Bone marrow (tissue), 2 donors: ENCODE measurements at places on chromosomes 7 and 10.

DNA sequence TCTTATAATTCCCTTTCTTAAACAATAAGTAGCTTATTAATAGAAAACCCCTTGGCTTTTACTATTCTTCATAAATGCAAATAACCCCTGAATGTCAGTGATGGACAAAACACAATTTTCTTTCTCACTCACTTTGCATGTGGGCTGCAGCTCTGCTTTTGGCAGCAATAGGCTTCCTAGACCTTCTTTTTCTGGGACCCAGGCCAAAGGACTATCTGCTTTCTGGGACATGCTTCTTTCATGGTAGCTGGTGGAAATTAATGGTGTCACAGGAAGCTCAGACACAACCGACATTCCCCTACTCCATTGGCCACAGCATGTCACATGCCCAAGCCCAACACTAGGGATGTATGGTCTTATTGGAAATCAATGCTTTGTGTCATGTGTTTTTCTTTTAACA, 134.3 kb upstream of the MDFIC start:
- no peak for DNase-seq

DNA sequence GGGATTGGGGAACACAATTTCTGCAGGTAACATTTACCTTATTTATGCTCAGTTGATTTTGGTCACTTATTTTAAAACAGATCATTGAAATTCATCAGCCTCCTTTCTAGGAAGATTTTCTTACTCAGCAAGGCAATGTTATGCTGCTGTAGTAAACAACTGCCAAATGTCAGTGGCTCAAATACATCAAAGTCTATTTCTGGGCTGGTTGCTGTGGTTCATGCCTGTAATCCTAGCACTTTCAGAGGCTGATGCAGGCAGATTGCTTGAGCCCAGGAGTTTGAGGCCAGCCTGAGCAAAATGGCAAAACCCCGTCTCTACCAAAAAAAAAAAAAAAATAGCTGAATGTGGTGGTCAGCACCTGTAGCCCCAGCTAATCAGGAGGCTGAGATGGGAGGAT, 25.9 kb downstream of the HABP2 start:
- DNase-seq, result no peak

DNA sequence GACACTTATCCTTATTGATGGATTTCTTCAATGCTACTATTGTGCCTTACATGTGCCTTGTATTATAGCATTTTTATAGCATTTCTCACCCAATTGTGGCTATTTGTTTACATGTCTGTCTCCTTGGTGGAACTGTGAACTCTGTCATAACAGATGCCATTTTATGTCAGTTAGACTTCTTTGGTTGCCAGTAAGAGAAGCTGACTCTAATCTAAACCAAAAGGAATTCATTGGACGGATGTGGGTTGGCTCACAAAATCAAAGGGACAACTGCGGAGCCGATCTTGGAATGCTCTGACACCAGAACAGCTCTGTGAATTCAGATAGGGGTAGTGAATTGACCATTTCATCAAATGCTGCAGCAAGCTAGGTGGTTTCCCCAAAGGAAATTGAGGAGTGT, 15.0 kb downstream of the GARIN1A start:
- DNase-seq, result no peak

DNA sequence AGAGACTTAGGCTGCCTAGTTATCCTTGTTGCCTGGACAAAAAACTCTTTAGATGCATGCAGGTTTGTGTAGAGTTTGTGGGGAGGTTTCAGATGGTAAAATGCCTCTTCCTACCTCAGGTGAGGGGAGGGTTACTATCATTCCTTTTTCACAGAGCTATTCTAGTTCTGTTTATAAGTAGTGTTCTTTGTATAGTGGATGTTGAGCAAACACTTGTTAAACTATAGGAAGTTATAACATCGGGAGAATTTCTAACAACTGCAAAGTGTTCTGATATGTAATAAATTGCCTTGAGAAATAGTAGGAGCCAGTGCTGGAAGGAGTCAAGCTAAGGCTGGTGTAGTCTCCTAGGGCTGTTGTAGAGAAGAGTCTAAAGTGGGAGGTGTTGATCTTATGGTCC, 6.7 kb upstream of the FAS start:
- DNase-seq, result no peak

- no peak for DNase-seq
These were observed 363.2 kb downstream of the AUTS2 start for GRCh38 chr7:69961436-69961835.

DNA sequence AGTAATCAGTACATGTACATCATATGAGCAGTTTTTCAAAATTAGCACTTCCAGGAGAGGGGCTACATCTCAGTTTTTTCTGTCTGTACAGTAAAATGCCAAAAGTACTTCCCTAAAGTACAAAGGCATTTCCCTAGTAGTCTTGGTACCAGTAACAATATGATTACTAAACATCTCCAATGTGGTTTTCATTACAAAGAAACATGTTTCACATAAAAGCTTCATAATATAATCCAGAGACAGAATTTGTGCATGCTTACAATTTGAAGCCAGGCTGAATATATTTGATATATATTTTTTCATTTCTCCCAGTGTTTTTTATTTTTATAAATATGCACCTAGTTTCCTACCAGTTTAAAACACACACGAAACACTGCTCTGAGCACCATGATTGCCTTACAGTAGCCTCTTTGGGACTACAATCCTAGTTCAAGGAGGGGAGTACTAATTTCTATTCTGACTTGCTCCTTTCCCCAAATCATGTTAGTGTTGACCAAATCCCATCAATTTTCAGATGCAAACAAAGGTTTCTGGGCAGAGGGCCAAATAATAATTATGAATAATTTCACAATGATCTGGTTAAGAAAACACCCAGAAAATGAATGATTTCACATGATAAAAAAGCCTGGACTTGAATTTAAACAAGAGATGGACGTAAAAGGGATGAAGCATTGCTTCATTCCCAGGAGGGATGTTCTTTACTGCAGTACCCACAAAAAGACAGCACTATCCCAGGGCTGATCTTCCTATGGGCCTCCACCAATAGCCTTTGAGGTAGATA, 201.3 kb downstream of the SLC25A13 start:
- DNase-seq, result no peak

DNA sequence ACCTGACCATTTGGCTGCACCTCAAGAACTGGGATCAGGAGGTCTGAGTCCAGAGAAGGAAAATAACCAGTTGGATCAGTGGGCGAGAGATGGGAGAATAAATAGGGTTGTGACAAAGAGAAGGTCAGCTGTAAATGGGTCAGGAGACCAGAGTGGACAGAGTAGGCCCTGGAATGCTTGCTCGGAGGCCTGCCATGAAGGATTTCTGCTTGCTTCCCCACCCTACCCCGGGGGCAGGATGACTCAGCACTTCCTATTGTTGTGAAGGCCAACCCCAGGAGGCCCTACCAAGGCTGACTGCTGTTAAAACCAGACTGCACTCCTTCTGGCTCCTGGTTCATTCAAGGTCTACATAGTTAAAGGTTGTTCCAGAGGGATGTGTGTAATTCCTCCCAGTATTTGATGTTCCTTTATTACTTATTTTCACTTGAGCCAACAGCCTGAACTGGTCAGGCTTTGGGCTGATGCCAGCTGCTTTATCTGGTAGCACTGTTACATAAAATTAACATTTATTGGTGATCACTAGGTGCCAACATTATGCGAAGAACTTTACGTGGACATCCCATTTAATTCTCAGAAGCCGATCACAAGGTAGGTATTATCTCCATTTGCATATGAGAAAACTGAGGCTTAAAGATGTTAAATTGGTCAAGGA, 27.3 kb upstream of the IFRD1 start:
- DNase-seq, result no peak

DNA sequence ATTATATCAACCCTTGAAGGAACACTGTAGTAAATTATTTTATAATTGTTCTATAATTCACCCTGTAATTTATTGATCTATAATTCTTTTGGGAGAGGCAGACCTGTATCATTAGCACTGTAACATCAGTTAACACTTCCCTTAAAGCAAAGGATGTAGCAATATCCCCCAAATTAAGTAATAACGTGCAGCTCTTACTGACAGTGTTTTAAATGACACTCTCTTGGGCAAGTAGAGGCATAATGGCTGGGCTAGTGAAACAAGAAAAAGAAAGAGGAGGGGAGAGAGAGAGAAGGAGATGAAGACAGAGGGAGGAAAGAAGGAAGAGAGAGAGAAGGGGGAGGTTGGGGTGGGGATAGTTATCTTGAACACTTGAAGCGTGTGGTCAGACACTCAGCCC, 161.0 kb upstream of the RNF32 start:
- DNase-seq, result no peak

DNA sequence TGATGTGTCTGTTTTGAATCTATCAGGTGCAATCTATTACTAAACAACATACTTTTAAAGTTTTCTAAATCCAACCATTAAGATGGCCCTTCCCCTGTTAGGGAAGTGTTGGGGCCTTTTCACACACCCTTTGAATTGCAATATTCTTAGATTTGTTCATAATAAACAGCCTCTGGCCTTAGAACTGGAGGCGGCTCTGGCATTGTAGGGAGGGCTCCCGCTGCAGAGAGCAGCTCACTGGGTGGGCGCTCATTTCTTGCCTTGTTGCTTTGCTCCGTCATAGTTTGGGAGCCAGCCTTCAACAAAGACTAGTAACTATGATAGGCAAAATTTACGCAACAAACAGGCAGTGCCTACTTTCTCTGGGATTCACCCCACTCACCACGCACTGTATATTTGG, 4.2 kb upstream of the HOXA10 start:
- no peak for DNase-seq

DNA sequence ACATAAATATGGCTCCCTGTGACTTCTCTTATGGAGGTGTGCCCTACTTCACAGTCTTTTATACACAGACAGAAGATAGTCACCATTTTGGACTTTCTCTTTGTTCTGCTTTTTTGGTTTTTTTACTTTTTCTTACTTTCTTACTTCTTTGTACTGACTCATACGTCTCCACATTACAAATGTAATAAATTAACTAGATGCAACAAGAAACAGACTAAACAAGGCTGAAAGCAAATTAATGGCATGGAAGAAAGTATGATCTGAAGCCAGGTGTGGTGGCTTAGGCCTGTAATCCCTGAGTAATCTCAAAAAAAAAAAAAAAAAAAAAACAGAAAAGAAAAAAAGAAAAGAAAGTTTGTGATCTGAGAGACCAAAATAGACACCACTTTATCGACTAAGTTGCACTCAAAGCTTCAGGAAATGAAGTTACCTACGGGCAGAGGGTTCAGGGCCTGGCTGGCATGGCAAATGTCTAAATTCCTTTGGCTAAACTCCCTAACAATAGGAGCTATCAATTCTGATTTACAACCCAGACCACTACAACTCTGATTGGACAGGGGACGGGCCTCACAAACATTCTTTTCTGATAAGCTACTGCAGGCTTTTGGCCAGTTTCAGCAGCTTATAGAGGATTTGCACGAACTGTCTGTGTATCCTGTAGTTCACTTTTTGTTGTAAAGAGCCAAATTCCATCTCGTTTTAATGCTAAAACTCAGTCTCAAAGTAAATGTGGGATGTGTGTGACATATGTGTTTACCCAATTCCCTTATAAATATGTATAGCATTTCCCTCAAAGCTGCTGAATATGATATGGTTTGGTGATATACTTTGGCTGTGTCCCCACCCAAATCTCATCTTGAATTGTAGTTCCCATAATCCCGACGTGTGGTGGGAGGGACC, 129.1 kb downstream of the SEPTIN14 start:
- DNase-seq, result no peak
